SJSA1 (cell line): ENCODE measurements at places on chromosomes 2 and 18.

DNA sequence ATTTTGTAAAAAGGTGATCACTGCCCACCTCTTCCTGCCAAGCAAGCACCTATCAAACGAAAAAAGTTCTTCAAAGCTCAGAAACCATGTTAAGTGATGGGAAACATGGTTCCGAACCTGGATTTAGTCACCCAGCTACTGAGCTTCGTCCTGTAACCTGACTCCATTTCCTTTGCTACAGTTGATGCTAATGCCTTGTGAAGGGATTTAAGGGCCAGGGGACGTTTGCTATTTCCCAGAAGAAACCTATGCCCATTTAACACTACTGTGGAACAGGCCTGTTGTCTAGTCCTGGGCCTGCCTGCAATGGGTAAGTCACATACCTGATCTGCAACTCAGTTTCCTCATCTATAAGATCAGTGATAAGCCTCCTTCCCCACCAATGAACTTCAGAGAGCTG lies 14.8 kb downstream of the SERPINE2 start:
- no peak overlapping the region for H3K4me3 ChIP-seq
- no peaks in the 10 kb centered on the region for H3K27me3 ChIP-seq
- H3K36me3 ChIP-seq = no peaks in the 10 kb centered on the region

DNA sequence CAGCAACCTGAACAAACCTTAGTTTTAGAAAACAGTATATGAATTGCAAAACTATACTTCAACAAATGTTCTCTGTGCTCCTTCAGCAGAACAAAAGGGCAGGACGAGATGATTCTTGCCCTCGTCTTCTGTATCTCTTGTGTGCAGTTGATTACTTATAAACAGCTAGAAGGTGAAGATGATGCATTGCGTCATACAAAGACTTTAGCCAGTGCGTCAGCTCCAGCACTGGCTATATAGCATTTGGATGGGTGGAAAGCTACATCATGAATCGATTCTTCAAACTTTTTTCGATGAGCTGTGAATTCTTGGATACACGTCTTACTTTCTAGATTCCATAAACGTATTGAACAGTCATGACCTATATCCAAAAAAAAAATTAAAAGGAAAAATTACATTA lies 117.1 kb downstream of the STRN start:
- H3K4me1 ChIP-seq = no peaks in the 10 kb centered on the region
- DNase-seq = no peak
- no peaks in the 10 kb centered on the region for H3K27me3 ChIP-seq
- no peak overlapping the region for H3K27ac ChIP-seq
- H3K36me3 ChIP-seq = peaks cover 20% of the 10 kb centered on the region

GRCh38 chr18:3806656-3807055 lies 356.7 kb downstream of the TGIF1 start:
- H3K4me1 ChIP-seq = no peaks in the 10 kb centered on the region
- no peak overlapping the region for H3K4me3 ChIP-seq
- H3K27ac ChIP-seq = no peak overlapping the region

GRCh38 chr2:74168739-74169138 lies 9.9 kb downstream of the MOB1A start:
- no peaks in the 10 kb centered on the region for H3K27me3 ChIP-seq
- H3K4me1 ChIP-seq = no peaks in the 10 kb centered on the region
- no peak overlapping the region for H3K4me3 ChIP-seq
- H3K36me3 ChIP-seq = peaks cover 91% of the 10 kb centered on the region
- no peak for DNase-seq

DNA sequence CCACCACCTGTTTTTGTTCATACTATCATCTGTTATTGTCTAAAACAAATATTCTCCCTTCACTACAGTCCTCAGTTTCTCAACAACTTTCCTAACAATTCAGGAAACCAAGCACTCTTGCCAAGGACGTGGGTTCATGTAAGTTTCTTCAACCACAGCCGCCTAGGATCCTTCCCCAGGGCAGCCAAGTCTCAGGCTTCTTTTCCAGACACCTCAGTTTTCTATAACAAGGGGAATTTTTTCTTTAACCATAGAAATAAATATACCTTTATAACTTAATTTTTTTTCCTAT lies 39.4 kb upstream of the AGPS start:
- no peaks in the 10 kb centered on the region for H3K27me3 ChIP-seq
- no peak for DNase-seq
- no peaks in the 10 kb centered on the region for H3K36me3 ChIP-seq
- no peak overlapping the region for H3K27ac ChIP-seq
- peaks cover 28% of the 10 kb centered on the region for H3K4me1 ChIP-seq

- no peak for DNase-seq
- H3K4me1 ChIP-seq = no peaks in the 10 kb centered on the region
- H3K27me3 ChIP-seq = no peaks in the 10 kb centered on the region
- H3K36me3 ChIP-seq = peaks cover 16% of the 10 kb centered on the region
- H3K27ac ChIP-seq = no peak overlapping the region
Measured at GRCh38 chr2:201472411-201472810, 20.9 kb downstream of the STRADB start.

DNA sequence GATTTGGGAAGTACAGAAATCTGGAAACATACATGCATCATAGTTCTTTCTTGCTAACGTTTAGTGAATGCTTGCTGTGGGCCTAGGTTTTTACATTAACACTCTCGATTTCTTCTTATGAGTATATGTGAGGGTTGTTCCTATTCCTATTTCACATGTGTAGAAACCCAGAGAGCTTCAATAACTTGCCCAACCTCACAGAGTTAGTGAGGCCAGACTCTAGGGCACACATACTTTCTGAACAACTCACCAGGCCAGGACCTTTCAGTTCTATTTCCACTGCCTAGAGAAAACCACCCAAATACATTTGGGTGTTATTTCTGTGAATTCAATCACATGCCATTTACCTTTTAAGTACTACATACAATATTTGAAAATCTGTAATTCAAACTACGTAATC lies 8.2 kb upstream of the KCTD1 start:
- H3K36me3 ChIP-seq = no peaks in the 10 kb centered on the region
- no peaks in the 10 kb centered on the region for H3K4me1 ChIP-seq
- peaks cover 7% of the 10 kb centered on the region for H3K27me3 ChIP-seq
- DNase-seq = no peak

- H3K36me3 ChIP-seq = no peaks in the 10 kb centered on the region
- H3K4me3 ChIP-seq = no peak overlapping the region
- no peak for DNase-seq
- H3K27ac ChIP-seq = no peak overlapping the region
- no peaks in the 10 kb centered on the region for H3K4me1 ChIP-seq
Measured at GRCh38 chr2:35104309-35104708, 1251.3 kb upstream of the CRIM1 start.

DNA sequence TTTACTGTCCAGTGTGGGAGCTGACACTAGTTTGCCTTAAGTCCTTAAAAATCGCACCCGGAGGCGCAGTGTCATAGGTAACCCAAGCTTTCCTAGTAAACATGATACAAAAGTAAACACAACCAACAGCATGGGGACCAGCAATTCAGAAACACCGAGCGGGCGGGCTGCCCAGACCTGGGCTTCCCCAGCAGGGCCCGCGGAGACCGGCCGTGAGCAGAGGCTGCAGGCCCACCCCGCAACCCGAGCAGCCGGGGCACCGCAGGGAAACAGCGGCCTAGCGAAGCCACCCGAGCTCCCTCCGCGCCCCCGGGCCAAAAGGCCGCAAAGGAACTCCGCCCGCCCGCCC lies 296 bp downstream of the TTC21B start:
- peaks cover 16% of the 10 kb centered on the region for H3K4me1 ChIP-seq
- peak overlapping the region; percentile 61 for H3K4me3 ChIP-seq
- no peak for DNase-seq
- no peaks in the 10 kb centered on the region for H3K27me3 ChIP-seq

GRCh38 chr2:102736410-102737409 lies 25.1 kb upstream of the TMEM182 start:
- no peaks in the 10 kb centered on the region for H3K27me3 ChIP-seq
- peaks cover 9% of the 10 kb centered on the region; the same call in 1 of the 2 replicates for H3K4me1 ChIP-seq
- H3K36me3 ChIP-seq = peaks cover 7% of the 10 kb centered on the region; the same call in 1 of the 2 replicates
- H3K4me3 ChIP-seq = peak overlapping the region; percentile 86

- H3K27me3 ChIP-seq = no peaks in the 10 kb centered on the region
- H3K36me3 ChIP-seq = no peaks in the 10 kb centered on the region
- DNase-seq = no peak
- no peak overlapping the region for H3K27ac ChIP-seq
- H3K4me3 ChIP-seq = no peak overlapping the region
- no peaks in the 10 kb centered on the region for H3K4me1 ChIP-seq
Measured at GRCh38 chr18:12552879-12553242, 105.0 kb downstream of the SPIRE1 start.

DNA sequence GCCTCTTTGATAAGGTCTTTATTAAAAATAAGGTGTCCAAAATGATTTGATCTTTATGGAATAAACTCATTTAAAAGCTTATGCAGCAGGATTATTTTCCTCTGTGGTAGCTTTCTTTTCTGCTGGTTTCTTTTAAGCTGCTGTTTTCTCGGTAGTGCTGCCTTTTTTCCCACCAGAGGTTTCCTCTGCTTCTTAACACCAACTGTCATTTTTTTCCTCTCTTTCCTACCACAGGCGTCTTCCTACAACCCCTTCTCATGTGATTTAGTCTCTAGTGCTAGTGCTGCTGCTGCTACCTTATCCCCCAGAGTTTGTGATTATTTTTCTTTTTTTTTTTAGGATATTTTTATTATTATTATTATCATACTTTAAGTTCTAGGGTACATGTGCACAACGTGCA lies 102.1 kb upstream of the PGAP1 start:
- peaks cover 6% of the 10 kb centered on the region; the same call in 1 of the 2 replicates for H3K4me1 ChIP-seq
- peak overlapping the region; percentile 46 for H3K27ac ChIP-seq
- no peak overlapping the region for H3K4me3 ChIP-seq
- DNase-seq = no peak
- no peaks in the 10 kb centered on the region for H3K27me3 ChIP-seq

- H3K36me3 ChIP-seq = no peaks in the 10 kb centered on the region
- H3K27me3 ChIP-seq = no peaks in the 10 kb centered on the region
- no peak overlapping the region for H3K27ac ChIP-seq
- H3K4me3 ChIP-seq = no peak overlapping the region
- no peaks in the 10 kb centered on the region for H3K4me1 ChIP-seq
- DNase-seq = no peak
Measured at GRCh38 chr2:28461056-28461455, 34.8 kb upstream of the PLB1 start.

GRCh38 chr18:80074183-80074582 lies 34.9 kb upstream of the ADNP2 start:
- no peaks in the 10 kb centered on the region for H3K4me1 ChIP-seq
- no peak for DNase-seq
- H3K4me3 ChIP-seq = no peak overlapping the region
- H3K27me3 ChIP-seq = 0 out of 2 replicates have a peak, but pooled peaks cover under 1% of the 10 kb centered on the region
- no peaks in the 10 kb centered on the region for H3K36me3 ChIP-seq
- no peak overlapping the region for H3K27ac ChIP-seq

- no peaks in the 10 kb centered on the region for H3K36me3 ChIP-seq
- H3K4me1 ChIP-seq = no peaks in the 10 kb centered on the region
Measured at GRCh38 chr2:224278531-224278930, 123.4 kb downstream of the FAM124B start.

GRCh38 chr2:146602383-146602782 lies 1242.4 kb upstream of the ACVR2A start:
- no peaks in the 10 kb centered on the region for H3K36me3 ChIP-seq
- no peak for DNase-seq
- H3K27me3 ChIP-seq = no peaks in the 10 kb centered on the region
- no peak overlapping the region for H3K4me3 ChIP-seq
- H3K4me1 ChIP-seq = no peaks in the 10 kb centered on the region

GRCh38 chr18:54777118-54777791 lies 51.0 kb upstream of the RAB27B start:
- no peak overlapping the region for H3K4me3 ChIP-seq
- H3K4me1 ChIP-seq = peaks cover 39% of the 10 kb centered on the region
- H3K27ac ChIP-seq = peak overlapping the region; percentile 96
- no peaks in the 10 kb centered on the region for H3K27me3 ChIP-seq
- H3K36me3 ChIP-seq = no peaks in the 10 kb centered on the region

- peaks cover 34% of the 10 kb centered on the region for H3K36me3 ChIP-seq
- H3K4me3 ChIP-seq = no peak overlapping the region
- H3K27ac ChIP-seq = no peak overlapping the region
- H3K4me1 ChIP-seq = peaks cover 10% of the 10 kb centered on the region
Measured at GRCh38 chr2:120316528-120317179, 29.3 kb upstream of the INHBB start.

GRCh38 chr2:110948027-110948674 lies 172.6 kb upstream of the BCL2L11 start:
- peaks cover 33% of the 10 kb centered on the region for H3K27me3 ChIP-seq
- no peak overlapping the region for H3K4me3 ChIP-seq
- no peaks in the 10 kb centered on the region for H3K4me1 ChIP-seq
- no peak overlapping the region for H3K27ac ChIP-seq
- H3K36me3 ChIP-seq = no peaks in the 10 kb centered on the region
- DNase-seq = no peak

DNA sequence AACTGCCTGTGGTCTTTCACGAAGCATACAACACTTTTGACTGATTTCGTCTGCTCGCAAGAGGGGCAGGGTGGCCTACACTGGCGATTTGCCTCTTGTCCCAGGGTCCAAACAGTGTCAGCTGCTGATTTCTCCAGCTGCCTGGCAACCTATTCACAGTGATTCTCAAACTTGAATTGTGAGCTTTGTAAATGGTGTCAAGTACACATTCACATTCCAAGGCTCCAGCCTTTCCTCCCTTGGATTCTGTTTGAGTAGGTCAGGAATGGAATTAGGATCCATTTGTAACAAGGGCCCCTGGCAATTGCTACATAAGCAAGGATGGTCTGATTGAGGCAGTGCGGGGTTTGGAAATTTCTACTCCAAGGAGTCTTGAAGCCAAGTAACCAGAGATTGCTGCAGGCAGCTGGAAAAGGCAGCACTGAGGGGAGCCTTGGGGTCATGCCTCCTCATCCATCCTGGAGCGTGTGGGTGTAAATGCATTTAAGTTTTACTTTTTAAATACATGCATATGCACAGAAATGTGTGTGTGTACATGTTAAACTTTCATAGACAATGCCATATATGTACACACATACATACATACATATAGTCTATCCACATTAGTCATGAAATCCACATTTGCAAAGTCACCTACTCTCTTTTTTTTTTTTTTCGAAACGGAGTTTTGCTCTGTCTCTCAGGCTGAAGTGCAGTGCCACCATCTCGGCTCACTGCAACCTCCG lies 86.8 kb upstream of the UXS1 start:
- H3K36me3 ChIP-seq = no peaks in the 10 kb centered on the region
- no peak for DNase-seq

DNA sequence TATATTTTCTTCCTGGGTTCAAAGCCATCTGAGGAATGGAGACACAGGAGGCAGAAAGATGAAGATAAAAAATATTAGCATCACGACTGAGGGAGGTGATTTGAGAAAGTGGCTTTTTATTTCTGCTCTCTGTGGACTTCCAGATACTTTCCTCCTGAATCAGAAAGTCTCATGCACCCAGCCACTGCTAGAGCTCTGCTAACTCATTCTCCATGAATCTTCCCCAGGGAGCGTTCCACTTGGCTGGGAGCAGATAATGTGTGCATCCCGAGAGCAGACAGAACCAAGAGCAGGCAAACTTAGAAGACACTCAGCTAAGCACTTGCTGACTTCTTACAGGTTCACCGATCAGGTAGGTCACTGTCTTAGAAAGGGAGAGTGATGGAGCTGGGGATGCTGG lies 264.1 kb upstream of the THUMPD2 start:
- no peaks in the 10 kb centered on the region for H3K36me3 ChIP-seq
- H3K4me3 ChIP-seq = no peak overlapping the region

DNA sequence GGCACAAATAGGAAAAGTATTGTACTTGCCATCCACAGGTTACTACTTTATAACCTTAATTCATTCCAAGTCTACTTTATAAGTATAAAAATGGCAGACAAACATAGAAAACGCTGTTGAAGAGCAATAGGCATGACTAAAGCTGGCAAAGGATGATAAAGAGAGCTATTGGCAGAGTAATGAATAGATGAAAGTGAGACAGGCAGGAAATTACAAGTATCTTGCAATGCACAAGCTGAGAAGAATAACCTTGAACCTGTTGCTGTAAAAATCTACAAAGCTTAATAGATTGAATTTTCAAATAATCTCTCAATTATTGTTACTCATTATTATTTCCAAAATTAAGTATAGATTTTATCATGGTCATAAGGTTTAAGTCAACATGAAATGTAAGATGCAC lies 8.8 kb downstream of the PELI1 start:
- peaks cover 10% of the 10 kb centered on the region; the same call in 1 of the 2 replicates for H3K4me1 ChIP-seq
- DNase-seq = no peak
- H3K27me3 ChIP-seq = no peaks in the 10 kb centered on the region
- no peak overlapping the region for H3K27ac ChIP-seq
